ENCODE measurements at places on chromosomes 11 and 22. TPM values are rescaled to one million over a fixed set of nuclear protein-coding genes. Genes with fewer than 3 reads are reported as not detected.

Gene HORMAD2
- total RNA-seq: not detected

Gene RASGRP2
- not detected for total RNA-seq

Gene HMBS
- 12.7 TPM for total RNA-seq

Gene SCGB1C1
- total RNA-seq: not detected

Gene GAL3ST1
- 0.77 TPM for total RNA-seq

Gene ELMOD1
- not detected for total RNA-seq

Gene CASP5
- not detected for total RNA-seq

Gene GCAT
- 28.5 TPM for total RNA-seq

Gene LMNTD2
- total RNA-seq: 1.7 TPM

Gene PHF21B
- not detected for total RNA-seq

Gene RTN4R
- total RNA-seq: 2.4 TPM

Gene APOL2
- 58.5 TPM for total RNA-seq

Gene TIMM10B
- total RNA-seq: 63.2 TPM

Gene DCHS1
- total RNA-seq: 2.3 TPM

Gene CASTOR1
- 1.00 TPM for total RNA-seq

Gene ADM2
- total RNA-seq: under 0.01 TPM

Gene OR52E8
- not detected for total RNA-seq

Gene ZC3H12C
- total RNA-seq: 47.3 TPM

Gene SUSD2
- total RNA-seq: 0.62 TPM

Gene GAL
- 0.46 TPM for total RNA-seq

Gene C11orf87
- total RNA-seq: not detected

Gene PRR5L
- total RNA-seq: 3.9 TPM

Gene ANO9
- not detected for total RNA-seq

Gene PATE4
- not detected for total RNA-seq

Gene TMEM191B
- 1.1 TPM for total RNA-seq

Gene CYP2D6
- 0.36 TPM for total RNA-seq

Gene LINC01488
- not detected for total RNA-seq

Gene SCUBE2
- total RNA-seq: 38.2 TPM

Gene SCN2B
- not detected for total RNA-seq

Gene TPBGL
- 0.33 TPM for total RNA-seq

Gene OR51B4
- total RNA-seq: not detected

Gene ISX
- total RNA-seq: not detected

Gene ARHGAP32
- total RNA-seq: 16.3 TPM

Gene CST6
- total RNA-seq: not detected

Gene WT1
- under 0.01 TPM for total RNA-seq

Gene BARX2
- not detected for total RNA-seq
